ENCODE measurements at places on chromosomes 7 and 10. TPM values are rescaled to one million over a fixed set of nuclear protein-coding genes. Genes with fewer than 3 reads are reported as not detected.

KIN gene
- 14.4 TPM for total RNA-seq

DNA sequence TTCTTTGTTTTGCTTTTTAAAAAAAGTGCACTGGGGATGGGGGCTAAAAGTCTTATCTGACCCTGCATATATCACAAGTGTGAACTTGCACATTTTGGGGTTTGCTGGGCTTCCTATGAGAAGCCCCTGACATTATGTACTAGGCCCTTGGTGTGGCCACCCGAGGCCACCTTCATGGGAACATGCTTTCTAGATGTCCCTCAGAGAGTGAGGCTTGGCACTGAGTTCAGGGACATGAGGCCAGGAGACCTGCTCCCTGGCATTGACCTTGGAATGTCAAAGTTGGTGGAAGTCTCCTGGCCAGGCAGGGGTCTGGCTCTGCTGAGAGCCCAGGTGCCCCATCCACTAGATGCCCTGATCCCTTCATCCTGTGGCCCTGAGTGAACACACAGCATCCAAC, 536.2 kb downstream of the TCERG1L start:
- no peak overlapping the region for H3K27ac ChIP-seq
- no peaks in the 10 kb centered on the region for H3K4me1 ChIP-seq
- H3K36me3 ChIP-seq = no peaks in the 10 kb centered on the region
- no peak for DNase-seq
- no peaks in the 10 kb centered on the region for H3K27me3 ChIP-seq
- no peak overlapping the region for H3K4me3 ChIP-seq

AKR1C4 gene
- not detected for total RNA-seq

STEAP1B gene
- total RNA-seq = 55.4 TPM

ELOVL3 gene
- total RNA-seq = not detected

NEURL1 gene
- 0.22 TPM for total RNA-seq

DNA sequence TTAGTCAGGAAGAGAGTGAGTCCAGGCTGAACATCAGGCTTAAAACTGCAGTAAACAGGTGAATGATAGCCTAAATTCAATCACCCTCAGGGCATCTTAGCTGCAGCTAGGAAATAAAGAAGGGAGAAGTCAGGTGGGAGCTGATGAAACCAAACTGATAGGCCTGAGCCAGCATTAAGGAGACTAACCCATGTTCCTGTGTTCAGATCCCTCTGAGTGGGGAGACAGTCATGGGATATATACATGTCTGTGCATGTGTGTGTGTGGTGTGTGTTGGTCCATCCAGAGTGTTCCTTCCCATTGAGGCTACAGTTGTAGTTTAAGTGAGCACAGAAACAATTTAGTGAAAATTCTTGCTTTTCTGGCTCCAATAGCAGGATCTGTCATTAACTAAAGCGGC, 480.9 kb downstream of the PHTF2 start:
- no peak for DNase-seq
- H3K27me3 ChIP-seq = no peaks in the 10 kb centered on the region
- H3K4me1 ChIP-seq = peaks cover 20% of the 10 kb centered on the region
- H3K4me3 ChIP-seq = no peak overlapping the region
- H3K36me3 ChIP-seq = no peaks in the 10 kb centered on the region

- H3K27ac ChIP-seq = no peak overlapping the region
- no peaks in the 10 kb centered on the region for H3K27me3 ChIP-seq
- no peak for DNase-seq
- no peak overlapping the region for H3K4me3 ChIP-seq
- H3K4me1 ChIP-seq = no peaks in the 10 kb centered on the region
- no peaks in the 10 kb centered on the region for H3K36me3 ChIP-seq
These were observed 248.7 kb downstream of the FZD1 start for GRCh38 chr7:91512958-91513357.

GRCh38 chr10:67140641-67141040, 214.8 kb downstream of the LRRTM3 start:
- DNase-seq = no peak
- no peak overlapping the region for H3K4me3 ChIP-seq
- no peak overlapping the region for H3K27ac ChIP-seq
- no peaks in the 10 kb centered on the region for H3K4me1 ChIP-seq

DNA sequence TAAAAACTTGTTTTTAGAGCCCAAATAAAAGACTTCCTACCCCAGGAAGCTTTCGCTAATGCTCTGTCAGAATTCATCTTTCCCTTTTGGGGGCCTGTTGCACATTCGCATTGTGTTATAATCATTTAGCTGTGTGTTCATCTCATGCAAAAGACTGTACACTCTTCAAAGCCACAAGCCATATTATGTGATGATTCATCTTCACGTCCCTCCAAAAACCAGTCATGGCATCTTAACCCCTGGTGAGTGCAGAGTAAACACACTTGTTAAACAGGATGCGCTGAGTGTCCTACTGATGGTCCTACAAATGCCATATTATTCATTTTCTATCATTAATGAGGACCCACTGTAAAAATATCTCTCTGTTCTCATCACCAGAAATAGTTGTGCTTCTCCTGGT, 235.4 kb downstream of the KIAA1217 start:
- H3K27ac ChIP-seq = no peak overlapping the region
- no peak for DNase-seq
- H3K36me3 ChIP-seq = no peaks in the 10 kb centered on the region
- H3K4me3 ChIP-seq = no peak overlapping the region
- peaks cover 11% of the 10 kb centered on the region for H3K4me1 ChIP-seq
- H3K27me3 ChIP-seq = no peaks in the 10 kb centered on the region

DNA sequence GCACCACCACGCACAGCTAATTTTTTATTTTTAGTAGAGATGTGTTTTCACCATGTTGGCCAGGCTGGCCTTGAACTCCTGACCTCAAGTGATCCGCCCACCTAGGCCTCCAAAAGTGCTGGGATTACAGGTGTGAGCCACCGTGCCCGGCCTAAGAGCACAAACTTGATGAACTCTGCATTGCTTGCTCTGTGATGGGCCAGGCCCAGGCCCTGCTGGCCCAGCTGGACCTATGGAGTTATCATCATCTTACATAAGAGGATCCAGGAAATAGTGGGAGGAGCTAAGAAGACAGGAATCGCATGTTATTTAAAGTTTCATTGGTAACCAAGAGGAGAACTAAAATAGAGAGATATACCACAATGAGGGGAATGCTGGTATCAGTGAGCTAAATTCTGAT, 86.9 kb downstream of the DAGLB start:
- no peaks in the 10 kb centered on the region for H3K36me3 ChIP-seq
- no peak overlapping the region for H3K27ac ChIP-seq
- H3K4me3 ChIP-seq = no peak overlapping the region
- no peak for DNase-seq
- H3K27me3 ChIP-seq = no peaks in the 10 kb centered on the region

GPR85 gene
- total RNA-seq = 0.64 TPM

DNA sequence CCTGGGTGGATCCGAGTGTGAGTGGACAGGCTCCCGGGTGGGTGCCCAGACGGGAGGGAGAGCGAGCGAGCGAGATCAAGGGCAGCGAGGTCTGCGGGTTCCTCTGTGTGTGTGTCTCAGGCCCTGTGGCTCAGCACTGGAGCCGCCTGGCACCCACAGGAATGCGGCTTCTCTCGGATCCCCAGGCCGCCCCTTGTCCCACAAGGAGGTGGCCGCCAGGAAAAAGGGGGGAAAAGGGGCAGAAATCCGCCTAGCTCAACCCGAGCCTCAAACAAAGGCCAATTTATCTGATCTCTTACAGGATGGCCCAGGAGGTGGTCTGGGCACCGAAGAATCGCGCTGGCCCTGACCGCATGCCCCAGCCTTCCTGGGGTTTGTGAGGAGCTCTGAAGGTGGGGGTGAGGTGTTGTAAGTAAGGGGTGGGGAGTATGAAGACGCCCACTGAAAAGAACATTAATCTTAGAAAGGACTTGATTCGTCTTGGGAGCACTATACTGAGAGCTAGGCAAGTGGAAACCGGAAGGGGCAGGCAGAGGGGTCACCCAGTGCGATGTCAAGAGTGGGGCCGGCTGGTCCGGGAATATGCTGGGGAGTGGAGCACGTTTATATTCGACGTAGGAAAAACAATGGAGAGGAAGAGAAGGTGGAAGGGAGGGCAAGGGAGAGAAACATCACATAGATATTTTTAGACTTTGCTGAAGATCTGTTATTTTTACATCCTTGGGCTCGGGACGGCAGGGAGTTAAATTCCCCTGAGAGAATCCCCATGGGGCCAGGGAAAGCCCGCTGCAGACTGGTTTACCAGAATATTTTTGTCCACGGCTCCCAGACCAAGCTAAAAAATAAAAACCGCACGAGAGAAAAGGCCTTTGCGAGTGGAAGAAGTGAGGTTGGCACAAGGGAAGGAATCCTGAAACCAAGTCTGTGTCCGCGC, 7.2 kb downstream of the DLX5 start:
- peaks cover 96% of the 10 kb centered on the region for H3K27me3 ChIP-seq
- H3K4me1 ChIP-seq = no peaks in the 10 kb centered on the region

GRCh38 chr7:139657725-139658124, 120.1 kb downstream of the HIPK2 start:
- H3K4me1 ChIP-seq = peaks cover 9% of the 10 kb centered on the region
- no peaks in the 10 kb centered on the region for H3K36me3 ChIP-seq
- H3K27me3 ChIP-seq = no peaks in the 10 kb centered on the region
- H3K4me3 ChIP-seq = no peak overlapping the region
- DNase-seq = no peak
- H3K27ac ChIP-seq = no peak overlapping the region

TRIM50 gene
- not detected for total RNA-seq

SKAP2 gene
- 27.6 TPM for total RNA-seq

GPAM gene
- total RNA-seq = 8.2 TPM

TUBB8 gene
- not detected for total RNA-seq

DNA sequence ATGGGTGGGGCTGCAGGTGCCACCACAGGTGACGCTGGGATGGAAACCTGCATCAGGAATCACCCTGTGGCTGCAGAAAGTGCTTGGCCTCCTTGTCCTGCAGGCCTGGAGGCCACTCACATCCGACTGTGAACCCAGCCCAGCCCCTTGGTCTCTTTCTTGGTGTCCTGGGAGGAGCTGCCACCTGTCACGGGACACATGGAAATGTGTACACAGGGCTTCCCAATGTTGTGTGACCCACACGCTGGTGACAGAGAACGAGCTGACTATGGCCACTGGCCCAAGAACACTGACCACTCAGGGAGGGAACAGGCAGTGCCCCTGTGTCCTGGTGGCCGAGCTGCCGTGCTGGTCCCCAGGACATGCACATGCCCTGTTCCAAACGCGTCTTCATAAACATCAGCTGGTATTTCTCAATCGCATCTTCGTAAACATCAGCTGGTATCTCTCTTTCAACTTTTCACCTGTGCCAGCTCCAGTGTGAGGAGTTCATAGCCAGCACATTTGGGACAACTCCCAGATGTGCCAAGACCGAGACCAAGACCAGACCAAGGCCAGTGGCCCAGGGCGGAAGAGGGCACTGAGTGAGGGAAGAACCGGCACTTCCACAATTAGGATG, 57.9 kb upstream of the INPP5A start:
- H3K4me1 ChIP-seq = no peaks in the 10 kb centered on the region
- no peak for DNase-seq
- no peaks in the 10 kb centered on the region for H3K36me3 ChIP-seq
- peaks cover 2% of the 10 kb centered on the region for H3K27me3 ChIP-seq
- H3K27ac ChIP-seq = no peak overlapping the region
- no peak overlapping the region for H3K4me3 ChIP-seq

DNA sequence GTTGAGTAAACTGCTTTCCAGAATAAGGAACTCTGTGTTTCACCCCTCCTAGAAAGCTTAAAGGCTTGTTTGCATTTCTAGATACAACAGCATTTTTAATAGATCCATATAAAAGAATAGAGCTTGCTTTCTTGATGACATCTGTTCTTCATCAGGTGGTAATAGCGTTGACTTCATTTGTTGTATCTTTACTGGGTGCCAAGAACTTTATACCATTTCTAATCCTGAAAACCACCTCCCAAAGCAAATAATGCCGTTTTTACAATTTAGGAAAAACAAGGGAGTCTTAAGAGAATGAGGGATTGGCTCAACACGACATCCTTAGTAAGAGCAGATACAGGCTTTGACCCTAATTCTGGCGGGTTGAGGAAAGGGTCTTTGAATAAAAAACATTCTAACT, 993.4 kb downstream of the TYW1 start:
- no peak overlapping the region for H3K27ac ChIP-seq
- no peak overlapping the region for H3K4me3 ChIP-seq
- H3K27me3 ChIP-seq = no peaks in the 10 kb centered on the region

DNA sequence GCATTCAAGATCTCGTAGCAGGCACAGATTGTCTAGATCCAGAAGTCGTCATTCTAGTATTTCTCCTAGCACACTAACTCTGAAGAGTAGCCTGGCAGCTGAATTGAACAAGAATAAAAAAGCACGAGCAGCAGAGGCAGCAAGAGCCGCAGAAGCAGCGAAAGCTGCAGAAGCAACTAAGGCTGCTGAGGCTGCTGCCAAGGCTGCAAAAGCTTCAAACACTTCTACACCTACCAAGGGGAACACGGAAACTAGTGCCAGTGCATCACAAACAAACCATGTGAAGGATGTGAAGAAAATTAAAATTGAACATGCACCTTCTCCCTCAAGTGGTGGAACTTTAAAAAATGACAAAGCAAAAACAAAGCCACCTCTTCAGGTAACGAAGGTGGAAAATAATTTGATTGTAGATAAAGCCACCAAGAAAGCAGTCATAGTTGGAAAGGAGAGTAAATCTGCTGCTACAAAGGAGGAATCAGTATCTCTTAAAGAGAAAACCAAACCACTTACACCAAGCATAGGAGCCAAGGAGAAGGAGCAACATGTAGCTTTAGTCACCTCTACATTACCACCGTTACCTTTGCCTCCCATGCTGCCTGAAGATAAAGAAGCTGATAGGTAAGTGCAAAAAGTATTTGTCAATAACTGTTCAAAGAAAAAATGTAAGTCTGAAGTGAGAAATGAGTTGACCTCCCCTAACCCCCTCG, 37.7 kb downstream of the CDK13 start:
- no peaks in the 10 kb centered on the region for H3K4me1 ChIP-seq
- no peak overlapping the region for H3K4me3 ChIP-seq
- no peaks in the 10 kb centered on the region for H3K27me3 ChIP-seq
- peaks cover 7% of the 10 kb centered on the region for H3K36me3 ChIP-seq
